HL-60 (cell line): ENCODE measurements at places on chromosomes 7 and 10.

DNA sequence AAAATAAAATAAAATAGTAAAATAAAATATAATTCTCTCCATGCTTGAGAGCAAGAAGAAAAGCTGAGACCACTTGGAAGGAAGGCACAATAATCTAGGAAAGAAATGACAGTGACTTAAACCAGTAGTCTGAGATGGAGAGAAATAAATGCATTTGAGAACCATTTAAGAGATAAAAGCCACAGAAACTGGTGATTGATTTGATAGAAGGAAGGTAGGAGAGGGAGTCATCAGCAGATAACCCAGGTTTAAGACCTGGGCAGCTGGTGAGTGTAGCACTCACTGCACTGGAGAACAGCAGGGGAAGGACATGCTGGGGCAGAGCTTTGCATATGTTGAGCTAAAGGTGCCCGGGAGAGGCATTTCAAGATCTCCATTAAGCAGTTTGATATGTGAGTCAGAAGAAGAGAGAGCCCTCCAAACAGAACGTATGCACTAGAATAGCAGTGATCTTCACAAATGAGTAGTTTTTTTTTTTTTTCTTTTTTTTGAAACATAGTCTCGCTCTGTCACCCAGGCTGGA is 268.0 kb downstream of the DYNC1I1 start:
- no peak for DNase-seq

DNA sequence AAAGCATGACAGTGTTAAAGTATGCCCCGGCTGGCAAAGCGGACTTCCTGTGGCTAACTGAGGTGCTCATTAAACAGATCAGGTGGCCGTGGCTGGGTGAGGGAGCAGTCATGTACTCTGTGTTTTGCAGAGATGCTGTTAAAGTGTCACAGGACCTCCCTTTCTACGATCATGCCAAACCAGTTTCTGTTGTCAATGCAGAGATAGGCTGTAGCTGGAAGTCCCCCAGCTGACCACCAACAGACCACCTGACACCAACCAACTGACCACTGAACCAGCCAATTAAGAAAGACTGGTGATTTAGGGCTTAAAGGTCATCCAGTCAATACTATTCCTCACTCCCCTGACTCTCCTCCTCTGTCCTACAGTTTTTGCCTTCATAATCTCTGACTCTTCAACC is 431.1 kb upstream of the LRGUK start:
- no peak for DNase-seq

- no peak for DNase-seq
Measured at GRCh38 chr7:151313857-151314256, 27.8 kb upstream of the NUB1 start.

DNA sequence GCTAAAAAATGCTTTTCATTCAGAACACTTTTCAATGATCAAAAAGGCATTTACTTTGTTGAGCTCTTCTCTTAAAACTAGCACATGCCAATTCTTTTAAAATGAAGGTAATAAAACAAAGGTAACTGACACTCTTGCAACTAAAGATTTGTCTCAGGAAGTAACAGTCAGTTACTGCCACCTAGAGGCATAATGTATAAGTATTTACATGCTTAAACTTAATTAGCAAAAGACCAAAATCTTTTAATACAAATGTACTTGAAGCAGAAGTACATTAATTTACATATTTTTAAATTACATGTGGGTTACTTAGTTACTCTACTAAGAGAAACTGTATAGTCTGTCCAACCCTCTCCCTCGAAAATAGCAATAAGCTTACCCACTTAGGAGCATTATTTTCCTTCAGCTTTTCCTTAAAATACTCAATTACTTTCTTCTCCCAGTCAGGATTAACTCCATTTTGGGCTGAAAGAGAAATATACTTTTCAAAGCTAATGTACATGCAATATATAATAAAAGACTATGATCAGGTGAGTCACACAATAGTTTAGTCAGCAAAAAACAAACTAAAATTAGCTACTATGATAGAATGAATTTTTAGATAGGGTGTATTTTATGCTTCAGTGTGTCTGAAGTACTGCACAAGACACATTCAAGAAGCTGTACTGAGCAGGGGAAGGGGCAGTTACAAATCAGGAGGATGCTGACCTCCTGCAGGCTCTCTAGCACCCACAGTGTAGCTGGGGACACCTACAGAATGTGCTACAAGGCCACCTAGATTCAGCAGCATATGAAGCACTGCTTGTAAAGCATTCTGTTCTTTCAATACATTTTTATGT is 13.0 kb downstream of the MCMBP start:
- DNase-seq = no peak

- no peak for DNase-seq
Measured at GRCh38 chr7:129394101-129394500, 40.1 kb upstream of the STRIP2 start.
